ENCODE measurements at places on chromosomes 4 and X. TPM values are rescaled to one million over a fixed set of nuclear protein-coding genes. Genes with fewer than 3 reads are reported as not detected.

SPATA4 gene
- 0.11 TPM for total RNA-seq

DNA sequence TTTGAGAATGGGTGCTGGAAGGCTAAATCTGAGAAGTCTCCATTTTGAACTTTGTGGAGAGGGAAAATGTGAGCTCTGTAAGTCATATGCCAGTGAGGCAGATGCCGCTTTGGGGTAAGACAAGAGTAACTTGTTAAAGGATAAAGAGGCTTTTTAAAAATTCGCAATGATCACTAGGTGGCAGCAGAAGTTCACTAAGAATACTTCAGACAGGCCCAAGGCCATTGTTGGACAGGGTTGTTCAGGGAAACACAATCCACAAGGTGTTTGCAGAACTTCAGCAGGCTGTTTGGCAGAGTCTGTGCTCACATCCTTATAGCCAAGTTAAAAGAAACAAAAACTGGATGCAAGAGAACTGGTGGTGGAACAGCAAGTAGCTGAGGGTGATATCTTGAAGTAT, 13.7 kb upstream of the PIGA start:
- peak; percentile 25 for DNase-seq

SATL1 gene
- 0.21 TPM for total RNA-seq

GSX2 gene
- not detected for total RNA-seq

DNA sequence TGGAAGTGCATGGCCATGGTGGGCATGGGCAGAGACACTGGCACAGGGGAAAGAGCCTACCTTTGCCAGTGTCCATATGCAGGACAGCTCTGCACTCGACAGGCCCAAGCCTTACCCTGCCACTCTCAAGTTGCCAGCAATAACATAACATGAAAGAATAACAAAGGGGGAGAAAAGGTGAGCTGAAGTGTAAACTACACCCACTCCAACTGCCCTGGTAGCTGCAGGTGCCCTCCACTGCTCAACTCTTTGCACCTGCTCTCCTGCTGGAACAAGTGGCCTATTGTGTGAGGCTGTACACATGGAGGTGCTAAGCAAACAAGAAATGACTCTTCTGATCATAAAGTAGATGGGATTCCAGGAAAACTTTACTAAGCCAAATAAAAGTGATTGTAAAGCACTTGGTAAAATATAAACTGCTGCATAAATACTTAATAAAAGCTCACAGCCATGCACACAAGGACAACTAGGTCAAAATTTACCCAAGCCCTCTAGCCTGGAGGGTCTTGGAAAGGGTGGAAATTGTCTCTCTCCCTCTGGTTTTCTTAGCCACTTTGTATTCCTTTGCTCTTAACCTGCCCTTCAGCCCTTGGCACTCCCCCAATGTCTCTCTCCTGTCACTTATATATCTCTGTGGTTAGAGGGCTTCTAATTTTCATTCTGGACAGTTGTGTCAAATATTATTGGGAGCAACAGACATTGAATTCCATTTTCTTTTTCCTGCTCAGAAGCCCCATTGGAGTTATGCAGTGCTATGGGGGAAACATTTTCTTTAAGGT, 261.2 kb upstream of the GPC4 start:
- no peak for DNase-seq

DNA sequence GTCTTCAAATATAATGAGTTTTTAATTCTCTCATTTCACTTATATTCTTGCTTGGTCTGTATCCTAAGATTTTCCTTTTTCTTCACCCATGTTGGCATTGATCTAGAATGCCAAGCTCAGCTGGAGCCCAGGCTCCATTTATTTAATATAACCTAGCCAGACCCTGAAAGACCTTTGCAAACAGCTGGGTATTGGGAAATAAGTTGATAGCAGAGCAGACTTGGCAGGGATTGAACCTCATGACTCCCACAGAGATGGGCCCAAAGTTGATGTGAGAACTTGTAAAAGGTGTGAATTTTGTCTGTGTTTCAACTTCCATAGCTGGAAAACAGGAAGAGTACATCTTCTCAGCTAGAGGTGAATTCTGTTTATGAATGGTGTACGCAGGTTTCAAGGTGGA, 59.5 kb downstream of the SH2D1A start:
- no peak for DNase-seq

HTN3 gene
- total RNA-seq: not detected

DNA sequence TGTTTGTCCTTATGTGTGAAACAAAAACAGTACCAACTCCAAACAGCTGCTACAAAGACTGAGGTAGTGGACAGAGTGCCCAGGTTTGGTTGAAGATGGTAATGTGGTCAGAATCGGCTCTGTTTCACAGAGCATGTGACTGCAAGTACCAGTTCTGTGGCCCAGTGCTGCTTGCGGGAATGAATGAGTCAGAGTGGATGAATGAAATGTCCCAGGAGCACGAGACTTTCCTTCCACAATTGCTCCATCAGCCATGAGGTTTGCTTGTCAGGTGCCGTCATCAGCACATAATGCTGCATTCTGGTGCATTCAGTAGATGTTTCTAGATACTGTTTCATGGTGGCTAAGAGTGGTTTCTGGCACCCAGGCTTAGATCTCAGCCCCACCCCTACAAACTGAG, 84.2 kb downstream of the GPR143 start:
- DNase-seq: no peak

Measured in urinary bladder (tissue), 4 donors.